GM12864 (cell line): ENCODE measurements at places on chromosomes 7 and 10.

DNA sequence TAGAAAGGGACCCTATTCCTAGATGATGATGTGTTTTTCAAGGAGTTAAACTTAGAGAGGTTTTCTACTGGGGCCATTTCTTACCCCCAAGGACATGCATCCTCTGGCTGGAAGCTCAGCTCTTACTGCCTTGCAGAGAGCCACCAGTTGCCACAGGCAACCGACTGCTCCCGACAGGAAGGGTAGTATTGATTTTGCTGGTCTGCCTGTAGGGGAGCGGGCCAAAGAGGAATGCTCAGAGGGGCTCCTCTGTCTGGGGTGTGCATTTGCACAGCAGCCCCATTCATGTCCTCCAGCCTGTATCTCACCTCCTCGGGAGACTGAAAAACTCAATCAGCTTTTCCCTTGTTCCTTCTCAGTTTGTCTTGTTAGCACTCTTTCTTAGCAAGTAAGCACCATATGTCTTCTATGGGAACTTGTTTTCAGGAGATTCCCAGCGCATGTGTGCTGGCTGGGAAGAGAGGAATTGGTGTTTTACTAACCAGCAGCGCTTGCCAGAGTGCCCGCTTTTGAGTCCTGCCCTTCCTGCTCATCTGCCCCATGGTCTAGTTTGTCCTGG is 739.0 kb upstream of the GALNT17 start:
- no peak for DNase-seq

GRCh38 chr10:111151595-111152307 is 74.9 kb downstream of the ADRA2A start:
- DNase-seq, result no peak

DNA sequence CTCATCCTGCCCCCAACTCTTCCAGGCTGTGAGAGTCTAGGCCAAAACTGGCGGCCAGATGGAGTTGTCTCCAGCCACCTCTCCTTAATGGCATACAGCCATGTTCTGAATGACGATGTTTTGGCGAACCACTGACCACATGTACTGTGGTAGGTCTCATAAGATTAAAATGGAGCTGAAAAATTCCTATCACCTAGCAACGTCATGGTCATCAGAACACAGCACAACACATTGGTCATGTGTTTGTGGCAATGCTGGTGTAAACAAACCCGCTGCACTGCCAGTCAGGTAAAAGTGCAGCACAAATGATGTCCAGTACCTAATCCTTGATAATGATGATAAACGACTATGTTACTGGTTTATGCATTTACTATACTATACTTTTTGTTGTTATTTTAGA is 290.0 kb upstream of the MKI67 start:
- DNase-seq, result no peak

DNA sequence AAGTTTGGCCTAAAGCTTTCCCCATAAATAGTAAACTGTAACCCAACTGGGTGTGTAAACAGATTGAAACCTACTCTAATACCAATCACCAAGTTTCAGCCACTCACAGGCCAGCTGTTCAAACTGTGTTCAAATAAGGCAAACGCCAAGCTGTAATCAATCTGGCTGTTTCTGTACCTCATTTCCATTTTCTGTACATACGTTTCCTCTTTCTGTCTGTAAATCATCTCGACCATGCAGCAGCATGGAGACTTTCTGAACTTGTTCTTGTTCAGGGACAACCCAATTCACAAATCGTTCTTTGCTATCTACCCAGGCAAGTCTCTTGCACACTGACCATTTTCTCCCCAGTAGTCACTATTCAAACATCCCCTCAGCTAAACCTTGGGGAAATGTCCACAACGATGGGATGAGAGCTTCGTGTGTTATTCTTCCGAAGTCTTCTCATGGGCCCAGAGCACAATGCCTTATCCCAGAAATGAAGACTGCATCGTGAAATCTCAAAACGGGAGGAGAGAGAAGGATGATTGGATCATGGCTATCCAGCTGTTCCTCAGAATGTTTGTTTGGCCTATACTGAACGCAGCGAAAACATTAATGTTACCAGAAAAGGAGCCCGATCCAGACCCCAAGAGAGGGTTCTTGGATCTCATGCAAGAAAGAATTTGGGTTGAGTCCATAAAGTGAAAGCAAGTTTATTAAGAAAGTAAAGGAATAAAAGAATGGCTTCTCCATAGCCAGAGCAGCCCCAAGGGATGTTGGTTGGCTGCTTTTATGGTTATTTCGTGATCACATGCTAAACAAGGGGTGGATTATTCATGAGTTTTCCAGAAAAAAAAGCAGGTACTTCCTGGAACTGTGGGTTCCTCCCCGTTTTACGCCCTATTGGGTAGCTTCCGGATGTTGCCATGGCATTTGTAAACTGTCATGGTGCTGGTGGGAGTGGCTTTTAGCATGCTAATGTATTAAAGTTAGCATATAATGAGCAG is 86.2 kb downstream of the SLC16A9 start:
- DNase-seq, result no peak

GRCh38 chr7:73487486-73487885 is 34.6 kb downstream of the BAZ1B start:
- DNase-seq, result no peak

GRCh38 chr10:18659819-18660535 is 746 bp downstream of the ARL5B start:
- no peak for DNase-seq

DNA sequence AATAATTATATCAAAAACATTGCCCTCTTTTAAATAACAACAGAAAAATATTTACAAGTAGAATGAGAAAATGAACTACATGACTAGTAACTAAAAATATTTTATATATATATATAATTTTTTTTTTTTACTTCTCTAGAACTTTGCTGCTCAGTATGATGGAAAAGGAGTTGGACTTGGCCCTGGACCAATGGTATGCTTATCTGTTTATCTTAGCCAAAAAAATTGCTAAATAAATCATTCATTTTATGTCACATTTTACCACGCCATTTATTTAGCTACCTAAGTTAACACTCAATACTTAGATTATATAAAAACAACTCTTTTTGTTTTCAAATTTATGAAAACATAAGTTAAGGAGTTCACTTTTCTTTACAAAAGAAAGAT is 6.7 kb downstream of the COL1A2 start:
- DNase-seq, result no peak

DNA sequence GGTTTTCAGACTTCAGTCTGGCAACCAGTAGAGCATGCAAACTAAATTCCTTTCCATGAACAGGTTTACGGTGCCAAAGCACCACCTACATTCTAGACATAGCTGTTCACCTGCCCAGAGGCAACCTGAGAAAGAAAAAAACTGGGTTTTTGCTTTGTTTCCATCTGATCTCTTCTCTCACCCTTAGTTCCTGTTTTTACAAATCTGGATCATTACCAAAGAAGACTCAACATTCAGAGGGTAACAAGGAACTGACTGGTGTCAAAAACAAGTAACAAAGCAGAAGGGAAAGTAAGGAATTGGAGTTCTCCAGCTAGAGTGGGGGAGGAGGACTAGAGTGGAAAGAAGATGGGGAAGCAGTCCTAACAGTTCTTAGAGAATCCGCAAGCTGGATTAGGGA is 36.4 kb downstream of the CPVL start:
- no peak for DNase-seq

DNA sequence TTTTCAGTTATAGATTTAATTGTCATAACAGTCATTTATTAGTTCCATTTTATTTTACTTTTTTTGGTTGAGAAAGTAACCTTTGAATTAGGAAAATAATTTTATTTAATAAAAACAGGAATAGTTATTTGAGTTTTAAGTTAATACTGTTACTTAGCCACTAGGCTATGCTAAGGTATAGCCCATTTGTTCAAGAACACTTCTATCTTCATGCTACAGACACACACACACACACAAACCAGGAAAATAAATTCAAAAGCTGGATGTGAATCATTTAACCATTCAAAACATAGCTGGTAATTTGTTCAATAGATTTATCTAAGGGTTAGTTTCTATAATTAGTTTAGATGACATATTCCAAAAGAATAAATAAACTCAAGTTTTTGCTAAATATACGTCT is 148.4 kb downstream of the RNF133 start:
- DNase-seq, result no peak

- DNase-seq, result no peak
These were observed 37.0 kb downstream of the CDCA7L start for GRCh38 chr7:21908746-21909145.

DNA sequence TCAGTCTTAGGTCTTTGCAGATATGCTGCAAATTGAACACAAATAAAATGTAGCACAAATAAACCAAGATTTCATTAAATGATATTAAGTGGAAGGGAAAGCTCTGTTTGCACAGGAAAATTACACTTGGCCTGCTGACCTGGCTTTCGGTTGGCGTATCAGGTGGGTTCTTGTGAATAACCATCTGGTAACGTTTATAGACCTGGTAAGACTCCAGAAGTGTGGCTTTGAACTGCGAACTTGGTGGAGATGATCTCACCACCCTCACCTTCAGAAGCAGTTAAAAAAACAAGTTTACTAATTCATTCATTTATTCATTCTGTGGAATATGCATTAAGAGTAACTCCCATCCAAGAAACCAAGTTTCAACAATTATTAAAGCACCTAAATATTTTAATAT is 28.1 kb downstream of the ATE1 start:
- DNase-seq, result no peak
